ENCODE measurements at places on chromosomes 2 and 18.

DNA sequence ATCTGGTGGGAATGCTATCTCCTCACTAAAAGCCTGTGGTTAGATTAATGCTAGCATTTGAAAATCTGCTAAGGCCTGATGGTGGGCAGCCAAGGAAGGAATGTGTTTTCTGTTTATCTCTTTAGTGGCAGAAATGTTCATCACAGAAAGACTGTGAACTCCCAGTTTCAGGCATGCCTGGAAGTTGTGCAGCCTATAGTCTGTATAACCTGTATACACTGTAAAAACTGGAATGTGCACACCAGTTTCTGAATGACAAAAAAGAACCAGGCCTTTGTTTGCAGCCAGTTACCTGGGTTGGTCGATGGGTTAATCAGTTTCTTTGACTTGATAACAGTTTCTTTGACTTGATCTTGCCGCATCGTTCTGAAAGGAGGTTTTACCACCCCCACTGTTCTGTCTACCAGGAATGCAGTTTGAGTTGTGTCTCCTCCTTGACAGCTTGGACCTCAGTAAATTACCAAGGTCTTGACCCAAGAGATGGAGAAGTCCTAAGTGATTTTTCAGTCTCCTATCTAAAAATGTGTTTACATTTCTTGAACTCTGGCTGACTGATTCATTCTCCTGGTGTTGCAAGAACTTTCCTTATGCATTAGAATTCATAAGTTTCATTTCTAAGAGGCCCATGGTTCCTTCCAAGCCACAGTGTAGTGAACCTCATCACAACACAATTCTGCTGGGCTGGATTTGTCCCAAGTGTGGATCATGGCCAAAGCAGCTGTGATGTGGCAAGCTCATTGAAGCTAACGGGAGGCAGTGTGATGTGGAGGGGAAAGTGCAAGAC lies 62.2 kb downstream of the KIAA2012 start:
- peak; percentile 100 for DNase-seq

DNA sequence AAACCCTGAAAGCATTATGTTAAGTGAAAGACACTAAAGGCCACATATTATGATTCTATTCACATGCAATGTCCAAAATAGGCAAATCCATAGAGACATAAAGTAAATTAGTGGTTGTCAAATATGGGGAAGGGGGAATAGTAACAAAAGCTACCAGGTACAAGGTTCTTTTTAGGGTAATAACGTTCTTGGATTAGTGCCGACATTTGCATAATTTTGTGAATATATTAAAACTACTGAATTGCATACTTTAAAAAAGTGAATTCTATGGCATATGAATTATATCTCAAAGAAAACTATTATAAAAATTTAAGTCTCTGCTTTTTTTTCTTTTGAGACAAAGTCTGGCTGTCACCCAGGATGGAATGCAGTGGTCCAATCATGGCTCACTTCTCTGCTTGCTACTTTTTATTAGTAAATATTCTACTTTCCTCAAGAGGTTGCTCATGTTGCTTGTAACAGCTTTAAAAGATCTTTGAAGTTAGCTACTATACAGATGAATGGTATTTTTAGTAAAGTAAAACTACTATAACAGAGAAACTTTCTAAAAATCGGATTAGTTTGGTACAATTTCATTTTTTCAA lies 2.5 kb downstream of the SESTD1 start:
- DNase-seq = no peak

DNA sequence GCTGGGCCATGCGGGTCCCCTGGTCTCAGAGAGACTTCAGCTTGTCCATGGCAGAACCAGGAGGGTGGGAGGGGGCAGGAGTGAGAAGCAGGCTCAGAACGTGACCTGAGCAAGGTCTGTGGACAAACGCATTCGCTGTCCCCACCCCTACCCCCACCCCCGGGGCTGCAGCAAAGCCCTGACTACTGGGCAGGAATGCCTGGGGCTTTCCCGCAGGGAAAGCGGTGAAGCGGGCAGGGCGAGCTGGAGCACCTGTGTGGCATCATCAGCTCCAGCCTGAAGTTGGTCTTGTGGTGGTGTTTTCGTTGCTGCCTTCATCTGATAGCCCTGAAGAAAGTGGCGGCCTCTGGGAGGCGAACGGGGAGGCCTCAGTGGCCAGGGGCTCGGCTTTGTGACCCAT lies 26.1 kb upstream of the ALKAL2 start:
- DNase-seq = no peak

GRCh38 chr2:102460467-102460866 lies 12.6 kb upstream of the SLC9A4 start:
- DNase-seq = no peak

All from fibroblast of skin of abdomen (primary cell).